ENCODE measurements at places on chromosomes 11 and 22. TPM values are rescaled to one million over a fixed set of nuclear protein-coding genes. Genes with fewer than 3 reads are reported as not detected.

GRCh38 chr11:2424811-2425495, 19.4 kb downstream of the TRPM5 start:
- DNase-seq: no peak

DNA sequence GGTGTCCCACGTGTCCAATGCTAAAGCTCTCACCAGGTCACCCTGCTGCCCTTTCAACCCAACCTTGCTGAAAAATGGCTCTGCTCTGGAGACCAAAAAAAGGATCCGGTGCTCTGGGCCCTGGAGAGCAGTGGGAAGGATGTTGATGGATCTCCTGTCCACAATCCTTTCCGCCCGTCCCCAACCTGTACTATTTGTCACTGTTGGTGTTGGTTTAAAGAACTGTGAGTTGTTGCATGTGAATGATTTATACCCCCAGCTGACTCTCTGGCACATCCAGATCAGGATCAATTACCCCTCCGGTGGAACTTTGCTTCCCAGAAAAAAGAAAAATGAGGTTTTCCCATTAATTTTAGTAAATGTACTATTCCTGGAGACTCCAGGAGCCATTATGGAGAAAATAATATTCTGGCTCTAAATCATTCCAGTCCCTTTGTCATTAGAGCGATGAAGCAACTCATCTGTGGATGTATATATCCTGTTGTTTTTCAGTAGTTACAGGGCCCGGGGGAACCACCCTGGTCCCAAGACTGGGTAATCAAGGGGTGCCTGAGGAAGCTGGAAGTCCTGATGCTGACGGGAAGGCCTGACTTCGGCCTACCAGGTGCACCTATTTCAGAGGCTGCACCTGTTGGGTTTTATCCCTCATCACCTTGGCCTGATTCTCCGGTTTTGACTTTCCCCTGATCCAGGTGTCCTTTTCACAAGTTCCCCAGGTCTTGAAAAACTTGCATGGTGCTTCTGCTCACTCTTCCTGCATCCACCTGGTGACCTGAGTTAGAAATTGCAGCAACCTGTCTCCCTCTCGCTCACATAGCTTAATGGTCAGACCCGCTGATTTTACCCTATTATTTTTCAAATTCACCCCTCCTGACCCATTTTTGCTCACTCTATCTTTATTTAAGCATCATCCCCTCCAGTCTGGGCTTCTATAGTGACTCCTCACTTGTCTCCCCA, 209.2 kb upstream of the SEZ6L start:
- DNase-seq: no peak

- DNase-seq: no peak
Observed at GRCh38 chr22:27542602-27543001, 259.0 kb downstream of the MN1 start.

DNA sequence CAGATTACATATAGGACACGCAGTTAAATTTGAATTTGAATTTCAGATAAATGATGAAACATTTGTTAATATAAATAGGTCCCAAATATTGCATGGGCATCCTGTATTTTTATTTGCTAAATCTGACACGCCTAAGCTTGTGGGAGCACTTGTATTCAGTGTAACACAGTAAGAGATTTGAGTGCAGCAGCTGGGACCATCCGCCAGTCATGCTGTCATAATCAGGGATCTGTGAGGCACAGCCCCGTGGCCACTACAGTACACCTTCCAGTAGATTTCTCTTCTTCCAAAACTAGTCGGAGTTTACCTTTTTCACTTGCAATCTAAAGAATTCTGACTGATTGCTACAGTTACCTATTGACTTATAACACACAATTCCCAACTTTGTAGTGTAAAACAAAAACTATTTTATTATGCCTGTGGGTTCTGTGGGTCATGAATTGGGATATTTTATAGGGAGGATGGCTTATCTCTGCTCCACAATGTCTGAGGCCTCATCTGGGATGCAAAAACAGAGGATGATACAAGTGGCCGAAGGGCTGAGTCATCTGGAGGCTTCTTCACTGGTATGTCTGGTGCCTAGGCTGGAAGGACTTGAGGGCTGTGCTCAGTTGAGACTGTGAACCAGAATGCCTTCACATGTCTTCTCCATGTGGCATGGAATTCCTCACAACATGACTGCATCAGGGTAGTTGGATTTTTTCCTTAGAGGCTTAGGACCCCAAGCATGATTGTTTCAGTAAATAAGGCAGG, 74.1 kb downstream of the PRSS23 start:
- DNase-seq: no peak

Gene GGTLC3
- total RNA-seq: not detected

Gene TNNT3
- total RNA-seq: 2.9 TPM
